Activated T-helper 17 cell treated with anti-CD3 and anti-CD28 coated beads, Interleukin-2, amount 50 U/mL, for 72 hours (primary cell): ENCODE measurements at places on chromosomes 13 and 19.
A peak's percentile ranks its signal among the peaks of the same experiment; 100 is the strongest.

GRCh38 chr13:80957019-80957655 lies 616.2 kb upstream of the SPRY2 start:
- ATAC-seq: no peak

GRCh38 chr19:48509467-48510194 lies 2.0 kb downstream of the LMTK3 start:
- ATAC-seq: no peak

DNA sequence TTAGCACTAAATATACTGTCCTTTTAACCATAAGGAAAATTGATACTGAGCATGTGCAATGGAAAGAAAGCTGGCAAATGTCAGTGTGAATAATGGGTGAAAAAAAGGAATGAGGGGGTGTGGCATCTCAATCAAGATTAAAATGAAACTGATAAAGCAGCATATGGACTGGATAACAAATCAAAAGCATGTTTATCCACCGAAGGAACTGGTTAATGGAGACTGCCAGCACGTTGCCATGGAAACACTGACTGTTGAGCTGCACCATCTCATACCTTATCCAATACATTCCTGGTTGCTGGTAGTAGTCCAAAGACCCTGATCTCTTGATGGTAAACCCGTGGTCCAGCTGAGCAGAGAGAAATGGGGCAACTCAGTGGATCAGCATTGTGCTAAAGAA lies 311.4 kb upstream of the MAB21L1 start:
- ATAC-seq: no peak

DNA sequence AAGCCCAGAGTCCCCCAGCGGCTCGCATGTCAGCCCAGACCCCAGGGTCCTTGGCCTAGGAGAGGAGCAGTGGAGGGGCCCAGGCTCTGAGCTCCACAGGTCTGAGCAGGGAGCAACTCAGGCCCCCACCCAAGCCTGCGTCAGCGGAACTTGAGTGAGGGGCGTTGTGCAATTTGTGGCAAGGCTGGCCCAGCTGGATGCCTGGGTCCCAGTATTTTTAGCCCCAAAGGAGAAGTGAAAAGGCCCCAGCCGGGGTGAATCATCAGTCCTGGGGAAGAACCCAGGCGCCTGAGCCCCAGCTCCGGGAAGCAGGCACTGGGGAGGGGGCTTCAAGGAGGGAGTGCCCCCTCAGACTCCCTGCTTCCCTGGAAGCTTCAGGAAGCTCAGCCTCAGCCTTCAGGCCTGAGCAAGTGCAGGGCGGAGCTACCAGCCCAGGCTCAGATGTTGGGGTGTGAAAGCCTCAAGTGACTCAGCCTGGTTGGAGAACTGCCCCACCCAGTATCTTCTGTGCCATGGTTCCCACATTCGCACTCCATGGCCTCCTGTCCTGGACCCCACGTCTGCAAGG lies 7.2 kb downstream of the MED29 start:
- peak; percentile 30 for ATAC-seq

GRCh38 chr13:89684896-89685295 lies 1662.6 kb upstream of the MIR17HG start:
- ATAC-seq: no peak
